Epithelial cell of proximal tubule (primary cell): ENCODE measurements at places on chromosomes 6 and 20. TPM values are rescaled to one million over a fixed set of nuclear protein-coding genes. Genes with fewer than 3 reads are reported as not detected.

The B3GAT2 gene
- under 0.01 TPM in 1 of 2 replicates, not detected in the other for total RNA-seq

The KIAA0408 gene
- total RNA-seq = 2.0 and 3.1 TPM in 2 replicates

DNA sequence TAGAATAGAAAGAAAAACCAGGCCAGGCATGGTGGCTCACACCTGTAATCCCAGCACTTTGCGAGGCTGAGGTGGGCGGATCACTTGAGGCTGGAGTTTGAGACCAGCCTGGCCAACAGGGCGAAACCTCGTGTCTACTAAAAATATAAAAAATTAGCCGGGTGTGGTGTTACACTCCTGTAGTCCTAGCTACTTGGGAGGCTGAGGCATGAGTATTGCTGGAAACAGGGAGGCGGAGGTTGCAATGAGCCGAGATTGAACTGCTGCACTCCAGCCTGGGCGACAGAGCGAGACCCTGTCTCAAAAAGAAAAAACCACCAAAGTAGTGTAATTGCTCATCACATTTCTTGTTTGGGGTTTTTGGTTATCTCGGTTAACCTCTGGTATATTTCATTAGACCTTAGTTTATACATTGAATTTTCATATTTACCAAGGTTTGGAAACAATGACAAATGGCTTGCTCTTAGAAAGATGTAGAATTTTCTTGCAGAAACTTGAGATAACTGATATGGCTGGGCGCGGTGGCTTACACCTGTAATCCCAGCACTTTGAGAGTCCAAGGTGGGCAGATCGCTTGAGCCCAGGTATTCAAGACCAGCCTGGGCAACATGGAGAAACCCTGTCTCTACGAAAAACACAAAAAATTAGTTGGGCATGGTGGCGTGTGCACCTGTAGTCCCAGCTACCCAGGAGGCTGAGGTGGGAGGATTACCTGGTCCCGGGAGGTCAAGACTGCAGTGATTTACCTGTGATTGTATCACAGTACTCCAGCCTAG is 14.2 kb downstream of the ITCH start:
- DNase-seq = no peak

The GPLD1 gene
- total RNA-seq = 0.51 and 0.75 TPM in 2 replicates

The GABBR1 gene
- 3.1 and 6.4 TPM in 2 replicates for total RNA-seq

GRCh38 chr20:36676701-36677421 is 30.9 kb upstream of the SLA2 start:
- DNase-seq = no peak

- no peak for DNase-seq
Observed at GRCh38 chr6:170147832-170148708, 142.8 kb downstream of the DLL1 start.

DNA sequence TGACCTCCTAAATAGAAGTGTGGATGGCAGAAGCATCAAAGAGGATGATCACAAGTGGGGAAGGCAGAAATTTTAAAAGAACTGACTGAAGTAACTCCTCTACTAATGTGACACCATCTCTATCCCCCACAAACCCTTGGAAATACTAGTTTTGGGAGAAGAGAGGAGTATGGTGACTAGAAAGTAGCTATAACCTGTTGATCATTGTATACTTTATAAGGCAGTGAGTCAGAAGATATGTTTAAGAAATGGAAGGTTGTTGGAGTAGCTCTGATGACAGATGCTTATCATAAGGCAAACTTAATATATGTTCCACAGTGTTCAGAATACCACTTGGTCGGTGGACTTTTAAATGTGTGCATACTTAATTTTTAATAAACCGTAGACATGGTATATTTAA is 116.6 kb downstream of the ZFAND3 start:
- DNase-seq = no peak

DNA sequence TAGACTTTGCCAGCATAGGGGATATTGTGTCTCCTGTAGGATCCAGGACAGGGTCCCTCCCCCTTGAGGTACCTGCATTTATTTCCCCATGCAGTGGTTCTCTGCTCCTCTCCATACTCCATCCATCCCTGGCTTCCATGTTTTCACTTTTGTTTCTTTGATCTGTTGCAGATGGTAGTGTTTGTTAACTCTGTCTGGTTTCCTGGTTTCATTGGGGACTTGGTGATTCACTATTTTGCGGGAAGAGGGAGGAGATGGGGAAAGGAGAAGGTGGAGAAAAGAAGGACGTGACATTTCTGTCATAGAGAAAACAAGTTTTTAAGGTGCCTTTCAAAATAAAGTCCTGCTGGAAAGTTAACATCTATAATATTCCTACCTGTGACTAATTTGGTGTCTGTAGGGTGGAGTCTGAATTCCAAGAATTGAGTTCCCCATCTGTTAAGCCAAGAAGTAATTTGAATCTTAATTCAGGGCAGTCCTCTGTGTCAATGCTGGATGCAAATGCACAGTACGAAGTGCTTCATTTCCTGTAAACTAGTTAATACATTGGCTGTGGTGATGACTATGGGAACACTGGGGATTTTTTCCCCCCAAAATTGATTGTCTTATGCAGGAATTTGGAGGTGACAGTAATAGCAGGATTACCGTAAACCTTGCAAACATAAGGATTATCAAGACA is 6.9 kb upstream of the RNF144B start:
- DNase-seq = no peak

DNA sequence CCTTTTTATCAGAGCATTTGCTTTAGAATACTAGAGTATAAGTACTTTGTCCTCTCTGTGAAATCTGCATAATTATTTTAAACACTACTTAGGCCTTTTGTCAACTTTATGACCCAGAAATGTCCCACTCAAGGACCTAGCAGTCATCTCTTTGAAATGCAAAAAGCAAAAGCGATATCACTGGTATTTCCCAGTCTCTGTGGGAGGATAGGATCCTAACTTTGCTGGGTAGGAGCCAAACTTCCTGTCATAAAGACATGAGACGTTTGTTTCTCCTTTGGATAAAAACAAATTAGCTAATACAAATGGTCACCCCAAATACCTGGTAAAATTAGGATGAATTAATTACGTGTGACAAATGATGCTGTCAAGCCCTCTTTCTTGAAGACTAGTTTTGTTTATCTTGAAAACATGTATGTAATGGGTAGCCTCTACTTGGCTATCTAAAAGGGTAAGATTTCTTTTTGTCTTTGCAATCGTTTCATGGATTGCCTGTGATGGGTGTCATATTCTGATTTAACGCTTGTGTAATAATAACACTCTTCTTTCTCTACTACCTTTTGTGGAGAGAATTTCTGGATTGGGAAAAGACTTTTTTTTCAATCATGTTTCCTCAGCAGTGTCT is 36.2 kb downstream of the DCDC2 start:
- peak; percentile 72 for DNase-seq

GRCh38 chr20:45111285-45111684 is 3.7 kb downstream of the WFDC5 start:
- no peak for DNase-seq

DNA sequence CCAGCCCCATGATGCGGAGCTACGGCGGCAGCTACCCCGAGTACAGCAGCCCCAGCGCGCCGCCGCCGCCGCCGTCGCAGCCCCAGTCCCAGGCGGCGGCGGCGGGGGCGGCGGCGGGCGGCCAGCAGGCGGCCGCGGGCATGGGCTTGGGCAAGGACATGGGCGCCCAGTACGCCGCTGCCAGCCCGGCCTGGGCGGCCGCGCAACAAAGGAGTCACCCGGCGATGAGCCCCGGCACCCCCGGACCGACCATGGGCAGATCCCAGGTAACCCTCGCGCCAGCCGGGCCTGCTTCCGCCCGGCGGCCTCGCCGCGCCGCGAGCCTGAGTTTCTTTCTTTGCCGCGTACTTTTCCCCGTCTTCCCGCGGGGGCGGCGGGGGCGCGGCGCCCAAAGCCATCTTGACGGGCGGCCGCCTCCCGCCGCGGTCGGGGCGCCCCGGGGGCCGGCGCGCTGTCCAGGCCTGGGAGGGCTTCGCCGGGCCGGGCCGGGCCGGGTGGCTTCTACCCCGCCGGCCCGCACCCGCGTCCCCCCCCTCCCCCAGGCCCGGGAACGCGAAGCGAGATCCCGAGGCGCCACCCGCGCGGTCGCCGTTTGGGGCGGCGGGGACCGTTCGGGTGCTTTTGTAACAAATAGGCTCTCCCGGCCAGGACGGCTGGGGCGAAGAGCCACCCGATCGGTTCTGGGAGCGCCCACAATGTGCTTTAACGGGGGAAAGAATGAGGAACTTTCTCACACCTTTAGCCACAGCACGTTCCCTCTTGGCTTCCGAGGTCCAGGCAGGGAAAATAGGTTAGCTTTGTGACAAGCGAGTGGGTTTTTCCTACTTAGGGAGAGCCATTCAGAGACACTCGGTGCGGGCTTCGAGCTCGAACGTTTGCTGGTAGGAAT is 2.3 kb downstream of the ARID1B start:
- no peak for DNase-seq

DNA sequence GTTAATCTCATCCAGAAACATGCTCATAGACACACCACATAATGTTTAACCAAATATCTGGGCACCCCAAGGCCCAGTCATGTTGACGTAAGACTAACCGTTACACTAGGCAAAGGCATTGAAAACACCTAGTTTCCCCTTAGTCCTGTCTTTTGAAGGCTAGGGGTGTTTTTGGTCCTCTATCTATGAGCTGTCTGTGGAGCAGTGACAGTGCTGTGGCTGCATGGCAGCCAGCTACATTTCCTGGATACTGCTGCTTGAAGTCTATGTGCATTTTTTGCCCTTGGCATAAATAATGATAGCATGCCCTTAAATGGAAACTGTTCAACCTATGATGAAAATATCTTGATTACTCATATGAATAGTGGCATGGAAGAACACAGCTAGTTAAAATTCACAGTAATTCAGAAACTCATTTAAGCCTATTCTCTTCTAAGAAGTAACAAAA is 18.6 kb downstream of the FARS2 start:
- DNase-seq = no peak

DNA sequence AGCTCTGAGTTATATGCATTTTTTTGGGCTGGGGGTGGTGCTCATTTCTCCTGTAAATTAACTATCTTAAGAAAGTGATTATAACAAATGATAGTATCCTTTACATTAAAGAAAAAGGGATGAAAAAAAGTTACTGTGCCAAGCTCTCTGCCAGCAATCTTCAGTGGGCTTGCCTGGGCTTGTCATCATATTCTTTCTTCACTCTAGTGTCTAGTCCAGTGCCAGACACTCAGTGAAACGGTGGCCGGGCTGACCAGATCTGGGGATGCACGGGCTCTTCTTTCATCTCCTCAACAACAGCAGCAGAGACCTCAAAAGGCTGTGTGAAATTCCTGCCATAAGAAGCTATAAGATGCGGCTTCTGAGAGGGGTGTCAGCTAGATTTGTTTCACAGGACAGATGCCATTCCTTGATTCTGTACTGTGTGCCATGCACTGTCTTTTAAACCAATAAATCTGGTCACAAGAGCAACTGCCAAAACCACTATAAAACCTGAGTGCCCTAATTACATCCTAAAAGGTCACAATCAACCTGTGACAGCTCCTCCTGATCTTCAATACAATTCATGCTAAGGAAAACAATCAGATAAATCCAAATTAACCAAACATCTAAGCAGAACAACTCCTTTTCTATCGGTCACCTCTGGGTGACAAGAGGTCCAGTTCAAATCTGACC is 12.1 kb downstream of the EXOC2 start:
- no peak for DNase-seq

GRCh38 chr6:141401168-141401567 is 731.6 kb upstream of the GJE1 start:
- no peak for DNase-seq

DNA sequence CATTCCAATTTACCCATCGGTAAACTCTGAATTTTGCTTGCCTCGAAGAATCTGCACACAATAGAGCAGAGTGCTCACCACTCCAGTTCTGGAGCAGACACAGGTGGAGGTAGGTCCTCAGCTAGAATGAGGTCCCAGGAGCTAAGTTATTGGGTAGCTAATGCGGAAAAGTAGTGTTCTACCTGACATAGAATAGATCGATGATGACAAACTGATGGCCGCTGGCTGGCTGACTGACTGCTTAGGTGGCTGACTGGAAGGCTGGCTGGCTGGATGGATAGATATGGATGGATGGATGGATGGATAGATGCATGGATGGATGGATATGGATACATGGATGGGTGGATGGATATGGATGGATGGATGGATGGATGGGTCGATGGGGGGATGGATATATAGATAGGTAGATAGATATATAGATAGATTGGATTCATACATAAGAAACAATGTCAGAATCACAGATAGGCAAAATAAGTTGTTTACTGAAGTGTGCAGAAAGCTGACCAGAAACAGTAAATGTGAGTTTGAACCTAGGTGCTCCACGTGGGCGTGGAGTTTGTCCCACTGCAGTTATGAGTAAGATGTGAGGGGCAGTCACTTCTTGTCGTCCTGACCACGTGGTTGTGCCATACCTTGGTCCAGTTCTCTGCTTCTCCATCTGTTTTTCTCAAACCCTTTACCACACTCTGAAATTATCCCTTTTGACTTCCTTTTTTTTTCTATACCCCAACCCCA is 62.1 kb downstream of the TBXT start:
- DNase-seq = no peak

- DNase-seq = no peak
Observed at GRCh38 chr6:4270776-4271175, 135.4 kb upstream of the ECI2 start.

DNA sequence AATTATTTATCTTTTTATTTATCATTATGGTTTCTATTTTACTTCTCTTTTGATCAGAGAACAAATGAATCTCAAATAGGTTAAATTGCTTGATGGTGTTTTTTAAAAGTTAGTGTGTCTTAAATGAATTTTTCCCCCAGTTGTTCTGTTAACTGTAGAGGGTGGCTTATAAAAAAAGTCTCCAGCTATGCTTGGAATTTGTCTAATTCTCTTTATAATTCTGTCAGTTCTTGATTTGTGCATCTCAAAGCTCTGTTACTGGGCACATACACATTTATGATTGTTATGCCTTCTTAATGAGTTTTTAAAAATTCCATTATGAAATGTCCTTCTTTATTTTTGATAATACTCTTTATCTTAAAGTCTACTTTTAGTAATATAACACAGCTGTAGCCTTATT is 58.0 kb downstream of the LIN28B start:
- DNase-seq = no peak

The MAS1L gene
- total RNA-seq = not detected in 2 replicates

The SH3BGRL2 gene
- total RNA-seq = 10.3 and 13.9 TPM in 2 replicates

- DNase-seq = no peak
Observed at GRCh38 chr6:3579652-3580175, 122.9 kb upstream of the SLC22A23 start.

DNA sequence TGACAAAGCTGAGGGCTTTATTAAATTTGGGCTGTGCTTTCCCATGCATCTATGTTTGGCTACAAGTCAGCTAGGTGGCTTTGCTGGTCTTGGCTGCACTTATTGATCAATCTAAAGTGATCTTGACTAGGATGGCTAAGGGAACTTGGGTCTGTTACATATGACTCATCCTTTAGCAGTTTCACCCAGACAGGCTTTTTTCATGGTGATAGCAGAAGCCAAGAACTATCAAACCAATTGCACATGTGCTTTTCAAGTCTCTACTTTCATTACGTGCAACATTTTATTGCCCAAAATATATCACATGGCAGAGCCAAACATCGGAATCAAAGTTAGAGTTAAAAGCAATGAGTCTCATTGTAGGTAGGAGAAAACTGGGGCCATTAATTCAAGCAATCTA is 626.3 kb downstream of the TENT5A start:
- no peak for DNase-seq

The DDO gene
- total RNA-seq = 0.07 TPM in 1 of 2 replicates, not detected in the other

DNA sequence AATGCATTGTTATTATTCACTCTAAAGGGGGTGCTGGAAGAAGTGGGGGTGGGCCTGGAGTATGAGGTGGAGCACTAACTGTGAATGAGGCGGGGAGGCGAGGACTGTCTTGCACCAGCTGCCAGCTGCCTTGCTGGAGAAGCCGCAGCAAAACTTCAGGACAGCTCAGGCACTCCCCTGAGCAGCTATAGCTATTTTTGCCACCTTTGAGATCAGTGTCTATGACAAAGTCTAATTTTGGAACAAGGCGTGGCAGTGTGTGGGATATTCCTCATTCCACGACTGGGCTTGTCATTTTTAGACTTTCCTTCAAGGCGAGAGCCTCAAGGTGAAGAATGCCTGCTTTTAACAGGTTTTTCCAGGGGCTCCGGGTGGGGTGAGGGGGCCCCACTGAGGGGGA is 143.8 kb downstream of the DOK5 start:
- DNase-seq = no peak
